HuH-7.5 (cell line): ENCODE measurements at places on chromosomes 12 and 14.

DNA sequence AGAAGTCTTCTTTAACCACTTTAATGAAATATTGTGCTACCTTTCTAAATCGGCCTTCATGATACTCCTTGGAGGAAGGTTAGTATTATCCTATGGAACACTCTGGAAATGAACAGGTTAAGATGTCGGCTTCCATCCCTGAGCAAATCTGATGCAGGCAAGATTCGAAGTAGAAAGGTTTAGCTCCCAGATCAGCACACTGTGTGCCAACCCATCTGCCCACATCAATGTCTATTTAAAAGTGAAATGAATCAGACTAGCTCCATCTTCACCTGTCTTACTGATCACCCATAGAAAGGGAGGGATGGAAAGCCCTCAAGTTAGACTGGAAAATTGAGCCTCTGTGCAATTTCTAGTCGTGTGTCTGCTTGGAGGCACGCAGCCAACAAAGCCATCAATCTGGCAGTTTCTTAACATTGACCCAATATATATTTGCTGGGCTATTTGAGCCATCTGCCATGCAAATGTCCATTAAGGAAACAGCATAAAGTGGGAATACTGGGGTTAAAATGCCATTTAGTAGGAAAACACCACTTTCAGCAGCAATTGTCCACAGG lies 506.1 kb downstream of the RMST start:
- DNase-seq = no peak

- peak; percentile 25 for DNase-seq
Observed at GRCh38 chr12:30753233-30753632, 1.5 kb downstream of the CAPRIN2 start.

DNA sequence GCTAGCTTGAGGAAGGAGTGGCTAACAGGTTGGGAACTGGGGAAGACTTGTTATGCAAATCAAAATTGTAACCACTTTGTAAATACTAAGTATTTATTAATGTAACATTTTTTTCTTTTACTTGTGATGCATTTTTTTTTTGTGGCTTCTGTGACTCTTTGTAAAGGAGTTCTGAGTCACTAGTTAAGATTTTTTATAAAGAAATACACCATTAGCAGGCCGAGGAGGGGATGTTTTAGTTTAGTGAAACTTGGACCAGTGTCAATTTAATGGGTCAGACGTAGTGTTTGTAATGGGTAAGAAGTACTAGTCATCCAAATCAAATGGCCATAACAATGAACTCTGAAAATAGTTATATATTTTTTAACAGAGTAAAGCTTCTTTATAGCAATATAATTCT lies 43.1 kb downstream of the AKAP6 start:
- DNase-seq = no peak

DNA sequence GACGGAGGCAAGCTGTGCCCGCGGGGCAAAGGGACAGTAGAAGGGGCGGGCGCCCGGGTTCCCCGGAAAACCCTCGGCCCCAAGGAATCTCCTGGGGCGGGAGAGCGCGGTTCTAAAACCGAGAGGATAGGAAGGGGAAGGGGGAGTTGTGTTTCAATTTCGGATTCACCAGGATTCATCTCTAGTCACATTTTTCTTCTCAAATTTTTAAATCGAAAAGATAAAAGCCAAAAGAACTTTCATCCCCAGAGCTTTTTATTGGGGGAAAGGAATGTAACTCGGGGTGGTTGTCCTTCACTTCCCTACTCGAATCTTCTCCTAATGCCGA lies 1.4 kb downstream of the BMP4 start:
- DNase-seq = no peak

GRCh38 chr14:81471062-81471461 lies 62.6 kb downstream of the SEL1L start:
- DNase-seq = no peak

GRCh38 chr12:125988545-125988944 lies 923.3 kb downstream of the AACS start:
- DNase-seq = no peak

DNA sequence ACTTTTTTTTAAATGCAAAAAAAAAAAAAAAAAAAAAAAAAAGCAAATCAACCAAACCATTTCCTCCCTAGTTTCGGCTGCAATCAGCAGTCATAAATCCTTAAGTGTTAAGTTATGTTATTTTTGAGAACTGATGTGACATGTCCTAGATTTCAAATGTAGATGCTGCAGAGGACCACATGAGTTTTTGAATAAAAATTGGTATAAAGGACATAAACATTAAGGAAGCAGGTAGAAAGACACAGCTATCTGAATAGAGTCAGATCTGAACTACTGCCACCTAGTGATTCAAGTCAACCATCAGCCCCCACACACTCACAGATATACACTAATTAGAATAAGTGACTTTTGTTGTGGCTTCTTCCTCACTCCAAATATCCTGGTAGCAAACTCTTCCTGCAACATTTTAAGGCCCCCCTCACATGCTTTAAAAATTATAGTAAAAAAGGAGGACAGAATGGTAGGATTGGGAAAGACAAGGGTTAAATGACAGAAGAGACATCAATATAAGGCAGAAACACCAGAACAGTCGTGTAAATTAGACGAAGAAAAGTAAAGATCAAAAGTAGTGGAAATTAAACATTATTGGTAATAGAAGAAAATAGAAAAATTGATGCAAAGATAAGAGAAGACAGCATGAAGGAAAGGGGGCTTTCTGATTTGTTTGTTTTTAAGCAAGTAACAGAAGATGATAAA lies 394.5 kb upstream of the ATP2B1 start:
- DNase-seq = peak; percentile 6

DNA sequence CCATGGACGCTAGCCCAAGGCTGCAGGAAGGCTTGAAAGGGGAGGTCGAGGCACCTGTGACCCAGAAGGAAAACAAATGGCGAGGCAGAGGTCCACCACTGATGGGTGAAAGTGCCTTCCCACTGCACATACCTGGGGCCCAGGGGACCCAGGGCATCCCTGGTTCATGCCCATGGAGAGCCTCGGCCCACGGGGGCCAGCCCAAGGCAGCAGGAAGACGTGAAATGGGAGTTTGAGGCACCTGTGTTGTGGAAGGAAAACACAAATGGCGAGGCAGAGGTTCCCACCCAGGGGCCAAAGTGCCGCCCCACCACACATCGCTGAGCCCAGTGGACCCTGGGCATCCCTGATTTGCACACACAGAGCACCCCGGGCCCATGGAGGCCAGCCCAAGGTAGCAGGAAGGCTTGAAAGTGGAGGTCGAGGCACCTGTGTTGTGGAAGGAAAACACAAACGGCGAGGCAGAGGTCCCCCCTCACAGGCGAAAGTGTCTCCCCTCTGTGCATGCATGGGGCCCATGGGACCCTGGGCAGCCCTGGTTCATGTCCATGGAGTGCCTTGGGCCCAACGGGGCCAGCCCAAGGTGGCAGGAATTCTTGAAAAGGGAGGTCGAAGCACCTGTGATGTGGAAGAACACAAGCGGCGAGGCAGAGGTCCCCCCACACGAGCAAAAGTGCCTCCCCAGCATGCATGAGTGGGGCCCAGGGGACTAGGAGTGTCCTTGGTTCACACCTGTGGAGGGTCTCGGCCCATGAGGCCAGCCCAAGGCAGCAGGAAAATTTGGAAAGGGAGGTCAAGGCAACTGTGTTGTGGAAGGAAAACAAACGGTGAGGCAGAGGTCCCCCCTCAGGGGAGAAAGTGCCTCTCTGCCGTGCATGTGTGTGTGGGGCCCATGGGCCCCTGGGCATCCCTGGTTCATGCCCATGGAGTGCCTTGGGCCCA lies 383.3 kb downstream of the ALG10 start:
- DNase-seq = no peak

GRCh38 chr12:8951744-8952143 lies 2.3 kb upstream of the M6PR start:
- no peak for DNase-seq

DNA sequence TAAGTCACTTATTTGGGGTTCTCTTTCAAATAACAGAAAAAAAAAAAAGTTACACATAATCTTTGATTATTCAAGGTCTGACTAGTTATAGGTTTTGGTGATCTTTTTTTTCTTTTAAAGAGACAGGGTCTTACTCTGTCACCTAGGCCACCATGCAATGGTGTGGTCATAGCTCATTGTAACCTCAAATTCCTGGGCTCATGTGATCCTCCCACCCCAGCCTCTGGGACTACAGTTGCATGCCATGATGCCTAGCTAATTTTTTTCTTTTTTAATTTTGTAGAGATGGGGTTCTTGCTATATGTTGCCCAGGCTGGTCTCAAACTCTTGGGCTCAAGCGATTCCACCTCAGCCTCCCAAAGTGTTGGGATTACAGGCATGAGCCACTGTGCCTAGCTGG lies 56.5 kb upstream of the CFL2 start:
- no peak for DNase-seq

- no peak for DNase-seq
Observed at GRCh38 chr14:65346895-65347294, 65.6 kb upstream of the FUT8 start.

- DNase-seq = no peak
Observed at GRCh38 chr14:92037989-92038388, 1.9 kb downstream of the TRIP11 start.

GRCh38 chr12:51195841-51196240 lies 22.0 kb downstream of the POU6F1 start:
- no peak for DNase-seq

- DNase-seq = no peak
Observed at GRCh38 chr14:36132826-36133225, 43.7 kb downstream of the PTCSC3 start.

GRCh38 chr14:50006141-50006540 lies 110.2 kb downstream of the VCPKMT start:
- DNase-seq = no peak

GRCh38 chr14:68822132-68822651 lies 29.3 kb upstream of the ZFP36L1 start:
- DNase-seq = no peak

DNA sequence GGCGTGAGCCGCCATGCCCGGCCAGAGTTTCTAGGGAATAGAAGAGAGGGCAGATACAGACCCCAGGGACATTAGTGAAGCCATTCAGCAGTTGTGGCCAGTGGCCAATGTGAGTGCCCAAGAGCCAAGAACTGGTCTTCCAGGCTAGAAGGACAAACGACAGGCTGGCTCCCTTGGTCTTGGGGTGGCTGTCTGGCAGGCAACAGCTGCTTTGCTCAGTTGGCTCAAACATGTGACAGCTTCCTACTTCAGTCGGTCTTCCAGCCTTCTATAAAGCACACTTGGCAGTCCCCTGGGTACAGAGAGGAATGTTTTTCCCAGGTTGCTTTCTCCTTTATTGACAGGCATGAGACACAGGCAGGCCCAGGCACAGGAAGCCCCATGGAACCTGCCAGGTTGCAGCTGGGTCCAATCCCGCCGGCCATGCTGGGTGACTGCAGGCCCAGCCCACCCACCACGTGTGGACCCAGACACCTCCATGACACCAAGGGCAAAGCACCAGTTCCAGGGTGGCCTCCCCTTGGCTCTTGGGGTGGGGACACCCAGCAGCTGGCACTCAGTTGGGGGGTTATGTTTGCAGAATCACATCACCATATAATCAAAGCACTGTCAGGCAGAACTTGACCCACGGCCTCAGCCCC lies 15.4 kb downstream of the CHGA start:
- no peak for DNase-seq

DNA sequence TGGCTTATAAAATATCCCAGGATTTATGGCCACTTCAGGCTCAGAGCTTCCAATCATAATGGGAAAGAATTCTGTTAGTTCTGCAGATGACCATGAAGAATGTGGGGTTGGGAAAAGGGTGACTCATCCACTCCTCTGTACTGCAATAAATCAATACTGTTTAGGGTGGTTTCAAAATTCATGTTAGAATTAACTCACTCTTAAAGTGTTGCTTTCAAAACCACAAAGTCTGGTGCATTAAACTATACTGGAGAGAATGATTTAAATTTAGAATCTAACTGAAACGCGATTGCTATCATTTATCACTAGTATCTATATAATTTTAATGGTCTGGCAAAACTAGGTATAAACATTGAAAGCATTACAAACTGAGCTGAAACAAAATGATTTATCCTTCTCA lies 798 bp downstream of the CCDC198 start:
- no peak for DNase-seq

DNA sequence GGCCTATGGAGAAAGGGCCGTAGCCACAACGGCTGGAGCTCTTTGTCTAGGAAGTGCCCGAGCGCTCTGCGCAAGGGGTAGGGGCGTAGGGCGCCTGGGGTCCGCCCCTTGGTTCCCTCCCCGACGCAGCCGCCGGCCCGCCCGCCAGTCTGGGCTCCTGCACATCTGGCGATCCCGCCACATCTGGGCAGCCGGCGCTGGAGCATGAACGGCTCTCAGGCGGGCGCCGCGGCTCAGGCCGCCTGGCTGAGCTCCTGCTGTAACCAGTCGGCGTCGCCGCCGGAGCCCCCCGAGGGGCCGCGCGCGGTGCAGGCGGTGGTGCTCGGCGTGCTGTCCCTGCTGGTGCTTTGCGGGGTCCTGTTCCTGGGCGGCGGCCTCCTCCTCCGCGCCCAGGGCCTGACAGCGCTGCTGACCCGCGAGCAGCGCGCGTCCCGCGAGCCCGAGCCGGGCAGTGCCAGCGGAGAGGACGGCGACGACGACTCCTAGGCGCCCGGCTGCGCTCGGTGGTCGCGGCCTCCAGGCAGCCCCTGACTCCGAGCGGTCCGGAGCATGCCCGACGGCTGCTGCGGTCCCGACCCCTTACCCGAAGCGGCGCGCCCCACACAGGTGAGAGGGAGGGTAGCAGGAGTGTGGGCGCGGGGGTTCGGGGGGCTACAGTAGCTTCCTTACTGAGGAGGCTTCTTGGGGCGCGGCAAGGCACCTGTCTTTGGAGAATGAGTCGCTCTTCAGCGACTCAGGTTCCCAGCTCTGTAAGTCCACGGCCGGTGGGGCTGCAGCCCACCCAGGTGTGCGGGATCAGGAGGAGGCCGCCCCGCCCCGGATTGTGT lies at the start of gene SMIM41:
Gene SMIM41, plus strand, starts transcription at position 129 of the 827 bp plus-strand sequence. Its CDS starts 76 bp downstream, at position 205.
- no peak for DNase-seq

- DNase-seq = no peak
Observed at GRCh38 chr12:42741091-42741490, 151.5 kb upstream of the PRICKLE1 start.

DNA sequence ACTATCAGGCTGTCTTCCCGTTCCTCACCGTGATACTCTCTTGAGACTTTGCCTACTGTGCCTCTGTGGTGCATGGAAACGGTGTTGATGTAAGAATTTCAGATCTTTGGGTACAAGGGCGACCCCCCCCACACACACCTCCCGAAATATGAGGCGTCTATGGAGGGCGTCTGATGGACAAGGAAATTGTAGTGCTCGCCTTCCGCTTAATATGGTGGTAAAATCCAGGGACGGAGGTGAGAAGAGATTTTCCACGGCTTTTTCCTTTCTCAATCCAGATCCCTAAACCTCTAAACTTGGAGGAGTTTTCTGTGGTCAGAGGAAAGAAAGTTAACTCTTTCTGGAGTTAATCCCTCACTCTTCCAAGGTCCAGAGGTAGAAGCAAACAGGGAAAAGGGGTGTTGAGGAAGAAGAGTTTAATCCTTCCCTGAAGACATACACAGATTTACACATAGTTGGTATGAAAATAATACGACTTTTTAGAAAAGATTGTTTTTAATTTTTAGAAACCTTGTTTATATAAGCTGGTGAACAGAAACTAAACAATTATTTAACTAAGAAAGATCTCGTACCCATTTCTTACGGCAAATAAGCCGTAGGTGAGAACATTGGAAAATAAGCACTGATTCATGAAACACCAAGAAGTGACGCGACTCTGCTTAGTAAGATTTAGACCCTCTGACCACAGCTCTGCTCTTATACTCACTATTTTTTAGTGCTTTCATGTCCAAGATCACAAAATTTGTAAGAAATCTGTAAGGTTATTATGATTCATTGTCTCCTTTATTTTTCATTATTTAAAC lies 23.1 kb upstream of the RNASE12 start:
- no peak for DNase-seq
